ENCODE measurements at places on chromosomes 1 and 21. TPM values are rescaled to one million over a fixed set of nuclear protein-coding genes. Genes with fewer than 3 reads are reported as not detected.

DNA sequence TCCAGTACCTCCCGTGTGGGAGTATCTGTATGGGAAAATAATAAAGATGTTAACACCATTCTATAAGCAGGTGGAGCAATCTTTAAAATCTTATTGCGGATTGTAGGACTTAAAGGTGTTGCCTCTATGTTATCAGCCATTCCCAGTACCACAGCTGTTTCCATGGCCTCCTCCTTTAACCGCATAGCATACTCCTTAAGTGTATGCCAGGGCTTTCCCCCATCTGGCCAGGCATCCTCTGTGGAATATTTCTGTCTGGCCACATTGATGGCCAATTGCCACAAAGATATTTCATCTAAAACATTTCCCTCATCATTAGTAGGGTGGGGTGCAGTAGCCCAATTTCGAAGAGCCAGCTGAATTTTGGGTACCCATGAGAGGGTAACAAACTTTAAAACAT, 7.3 kb upstream of the STUM start:
- DNase-seq: peak; percentile 68

DNA sequence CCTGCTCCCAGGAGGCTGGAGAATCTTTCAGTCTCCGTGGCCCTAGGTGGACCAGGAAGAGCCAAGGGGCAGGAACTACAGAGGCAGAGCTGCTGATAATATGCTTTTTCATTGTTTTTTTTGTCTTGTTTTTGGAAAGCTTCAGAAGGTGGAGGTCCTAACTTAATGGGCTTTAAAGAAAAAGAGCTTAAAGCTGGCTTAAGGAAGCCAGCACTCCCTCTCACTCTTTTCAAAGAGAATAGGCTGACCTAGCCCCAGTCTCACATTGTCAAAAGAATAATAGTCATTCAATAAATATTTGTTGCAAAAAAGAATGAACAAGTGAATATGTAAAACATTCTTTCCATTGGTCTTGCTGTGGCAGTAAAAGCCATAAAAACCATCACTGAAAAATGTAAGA, 61.0 kb upstream of the RRP15 start:
- DNase-seq: no peak

DNA sequence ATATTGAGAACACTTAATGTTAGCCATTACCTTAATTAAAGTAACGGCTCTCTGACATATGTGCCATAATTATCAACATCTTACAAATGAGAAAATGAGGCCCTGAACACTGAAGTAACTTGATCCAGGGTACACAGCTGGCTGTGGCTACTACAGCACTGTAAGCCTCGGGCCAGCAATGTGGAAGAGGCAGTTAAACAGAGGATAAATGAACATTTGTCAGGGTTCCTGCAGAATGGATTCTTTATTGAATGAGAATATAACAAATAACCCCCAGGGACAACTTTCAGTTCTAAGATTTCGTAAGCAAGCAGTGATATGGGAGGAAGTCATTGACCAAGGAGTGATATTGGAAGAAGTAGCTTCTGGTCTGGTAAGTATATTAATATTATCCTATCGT, 70.5 kb upstream of the SCYL3 start:
- DNase-seq: peak; percentile 74

DNA sequence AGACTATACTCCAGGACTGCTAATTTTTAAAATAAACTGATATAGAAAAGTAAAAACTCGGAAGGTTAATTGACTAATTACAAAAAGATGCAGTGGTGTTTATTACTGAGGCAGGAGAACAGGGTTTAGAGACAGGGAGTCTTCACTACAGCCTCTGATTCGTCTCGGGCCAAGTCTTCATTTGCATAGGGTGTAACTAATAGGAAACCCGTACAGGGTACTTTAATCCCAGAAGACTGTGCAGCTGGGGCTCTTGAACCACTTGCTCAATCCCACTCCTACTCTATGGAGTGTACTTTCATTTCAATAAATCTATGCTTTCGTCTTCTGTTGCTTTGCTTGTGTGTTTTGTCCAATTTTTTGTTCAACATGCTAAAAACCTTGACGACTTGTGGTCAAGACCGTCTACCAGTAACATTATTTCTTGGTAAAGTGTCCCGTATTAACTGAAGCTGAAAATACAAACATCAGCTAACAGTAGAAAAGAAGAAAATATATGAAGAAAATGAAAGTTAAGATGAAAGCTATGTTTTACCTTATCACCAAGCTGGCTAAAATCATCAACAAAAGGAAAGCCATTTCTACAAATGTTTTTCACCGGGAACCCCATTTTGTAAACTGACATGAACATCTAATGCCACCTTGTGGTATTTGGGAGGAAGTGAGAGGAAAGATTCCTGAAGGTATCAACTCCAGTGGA, 8.0 kb downstream of the SDHB start:
- DNase-seq: peak; percentile 70

DNA sequence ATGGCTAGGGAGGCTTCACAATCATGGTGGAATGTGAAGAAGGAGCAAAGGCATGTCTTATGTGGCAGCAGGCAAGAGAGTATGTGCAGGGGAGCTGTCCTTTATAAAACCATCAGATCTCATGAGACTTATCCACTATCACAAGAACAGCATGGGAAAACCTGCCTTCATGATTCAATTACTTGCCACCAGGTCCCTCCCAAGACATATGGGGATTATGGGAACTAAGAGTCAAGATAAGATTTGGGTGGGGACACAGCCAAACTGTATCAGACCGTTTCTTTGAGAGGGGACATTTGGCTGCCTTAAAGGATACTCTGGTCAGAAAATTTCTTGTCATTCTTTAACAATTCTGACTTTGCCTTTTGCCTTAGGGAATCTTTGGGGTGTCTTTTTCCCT, 3.2 kb upstream of the XPR1 start:
- no peak for DNase-seq

PRAMEF4 gene
- not detected for total RNA-seq

PTPRU gene
- 12.3 TPM for total RNA-seq

DNA sequence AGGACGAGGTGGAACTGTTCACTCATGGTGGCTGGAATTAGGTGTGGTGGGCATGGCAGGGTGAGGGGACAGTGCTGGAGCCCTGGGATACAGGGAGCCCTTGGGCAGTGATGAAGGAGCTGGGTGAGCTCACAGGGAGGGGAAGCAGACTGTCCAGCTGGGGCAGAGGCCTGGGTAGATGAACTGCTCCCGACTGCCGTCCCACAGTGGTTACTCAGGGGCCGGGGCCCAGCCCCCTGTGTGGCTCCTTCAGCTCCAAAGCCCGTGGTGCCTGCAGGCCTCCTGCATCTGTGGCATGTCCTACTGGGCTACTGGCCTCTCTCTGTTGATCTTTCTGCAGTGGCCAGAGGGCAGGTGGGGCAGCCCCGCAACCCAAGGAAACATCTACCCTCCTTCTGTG, 661.1 kb downstream of the NPHP4 start:
- no peak for DNase-seq

DNA sequence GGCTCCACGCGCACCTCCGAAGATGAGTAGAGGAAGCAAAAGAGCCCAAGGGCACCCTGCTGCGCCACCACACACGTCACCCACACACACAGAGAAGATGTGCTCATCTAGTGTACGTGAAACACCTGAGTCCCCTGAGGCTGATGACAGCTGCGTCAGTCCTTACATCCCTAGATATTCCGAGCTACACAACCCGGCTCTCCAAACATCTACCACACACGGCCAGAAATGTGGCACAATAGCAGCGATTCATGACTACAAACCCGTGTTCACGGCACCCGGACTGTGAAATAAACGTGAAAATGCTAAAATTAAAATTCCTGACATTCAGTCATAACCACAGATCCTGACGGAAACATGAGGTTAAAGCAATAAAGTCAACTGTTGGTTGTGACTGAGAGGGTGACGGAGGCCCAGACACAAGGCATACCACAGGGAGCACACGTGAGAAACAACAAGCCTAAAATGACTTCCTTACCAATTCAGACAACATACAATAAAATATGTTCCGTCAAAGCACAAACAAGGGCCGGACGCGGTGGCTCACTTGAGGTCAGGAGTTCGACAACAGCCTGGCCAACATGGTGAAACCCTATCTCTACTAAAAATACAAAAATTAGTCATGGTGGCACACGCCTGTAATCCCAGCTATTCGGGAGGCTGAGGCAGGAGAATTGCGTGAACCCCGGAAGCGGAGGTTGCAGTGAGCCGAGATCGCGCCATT, 7.3 kb downstream of the SSU72 start:
- peak; percentile 99 for DNase-seq

DNA sequence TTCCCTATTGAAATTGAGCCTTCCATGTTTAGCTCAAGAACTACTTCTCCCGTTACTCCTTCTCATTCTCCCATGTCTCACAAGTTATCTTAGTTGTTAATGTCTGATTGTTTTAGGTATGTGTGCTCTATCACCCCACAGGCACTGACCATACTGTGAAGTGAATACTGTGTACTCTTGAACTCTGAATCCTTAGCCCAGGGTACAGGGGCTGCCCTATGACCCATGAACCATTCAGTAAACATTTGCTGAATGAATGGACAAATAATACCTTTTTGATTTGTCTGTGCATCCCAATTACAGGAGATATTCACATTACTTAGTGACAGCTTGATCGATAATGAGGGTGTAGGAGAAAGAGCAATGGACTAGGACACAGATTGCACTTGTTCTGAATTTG, 169.4 kb upstream of the BEND5 start:
- DNase-seq: no peak

GSTM4 gene
- total RNA-seq: 3.0 TPM

DNA sequence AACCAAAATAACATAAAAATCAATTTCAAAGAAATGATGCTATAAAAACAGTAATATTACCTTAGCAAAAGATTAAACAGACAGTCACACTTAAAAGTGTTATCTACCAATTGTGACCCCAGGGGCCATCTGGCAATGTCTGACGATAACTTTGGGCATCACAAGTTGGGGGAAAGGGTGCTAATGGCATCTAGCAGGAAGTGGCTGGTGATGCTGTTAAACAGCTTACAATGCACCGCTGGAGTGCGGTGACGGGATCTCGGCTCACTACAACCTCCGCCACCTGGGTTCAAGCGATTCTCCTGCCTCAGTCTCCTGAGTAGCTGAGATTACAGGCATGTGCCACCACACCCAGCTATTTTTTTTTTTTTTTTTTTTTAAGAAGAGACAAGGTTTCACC, 27.6 kb downstream of the NUP133 start:
- DNase-seq: no peak
